ENCODE measurements at places on chromosomes 12 and 14.

GRCh38 chr12:45256721-45257120, 40.8 kb downstream of the ANO6 start:
- DNase-seq = no peak

GRCh38 chr12:104515899-104516298, 59.2 kb downstream of the CHST11 start:
- DNase-seq = no peak

- DNase-seq = no peak
Measured at GRCh38 chr14:31962920-31963319, 114.2 kb upstream of the ARHGAP5 start.

DNA sequence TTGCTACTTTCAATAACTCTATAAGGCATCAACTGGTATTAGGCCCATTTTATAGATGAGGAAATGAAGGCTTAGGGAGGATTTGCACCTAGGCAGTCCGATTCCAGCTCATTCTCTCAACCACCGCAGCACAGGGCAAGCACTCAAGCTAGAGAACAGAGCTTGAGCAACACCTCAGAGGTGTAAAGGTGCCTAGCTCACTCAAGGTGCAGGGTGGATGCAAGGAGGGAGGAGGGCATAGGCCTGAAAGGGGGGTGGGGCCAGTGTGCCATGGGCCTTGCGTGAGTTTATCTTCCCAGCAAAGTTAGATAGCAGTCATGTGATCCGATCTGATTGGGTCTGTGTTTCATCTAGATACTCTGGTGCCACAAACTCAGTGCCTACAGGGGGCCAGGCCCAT, 10.2 kb upstream of the EMP1 start:
- no peak for DNase-seq

- DNase-seq = no peak
Measured at GRCh38 chr12:104025771-104026170, 24.2 kb downstream of the GLT8D2 start.

- peak; percentile 84 for DNase-seq
Measured at GRCh38 chr14:73696466-73697400, 17.5 kb downstream of the PNMA1 start.

DNA sequence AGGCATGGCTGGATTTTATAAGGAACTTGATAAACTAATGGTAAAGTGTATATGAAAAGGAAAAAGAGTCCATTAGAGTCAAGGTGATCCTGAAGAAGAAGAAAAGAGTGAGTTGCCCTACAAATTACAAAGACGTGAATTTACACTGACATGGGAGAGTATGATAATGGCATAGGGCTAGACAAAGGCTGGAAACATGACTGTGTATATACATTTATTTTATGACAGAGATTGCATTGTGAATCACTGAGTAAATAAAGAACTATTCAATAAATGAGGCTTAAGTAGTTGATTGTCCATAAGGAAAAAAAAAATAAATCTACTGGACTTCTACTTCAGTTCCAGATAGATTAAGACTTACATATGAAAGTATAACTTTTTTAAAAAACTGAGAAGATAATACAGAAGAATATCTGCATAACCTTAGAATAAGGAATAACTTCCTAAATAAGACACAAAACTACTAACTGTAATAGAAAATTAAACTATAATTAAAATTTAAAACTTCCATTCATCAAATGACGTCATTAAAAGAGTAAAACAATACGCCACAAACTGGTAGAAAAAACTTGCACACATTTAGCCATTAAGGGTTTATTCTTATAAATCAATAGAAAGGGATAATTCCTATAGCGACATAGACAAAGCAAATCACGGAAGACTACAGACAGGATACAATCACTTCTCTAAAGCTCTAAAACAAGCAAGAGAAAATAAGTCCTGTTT, 278.5 kb downstream of the NOVA1 start:
- no peak for DNase-seq

- peak; percentile 82 for DNase-seq
Measured at GRCh38 chr12:64160711-64161060, 61.4 kb downstream of the KICS2 start.

GRCh38 chr14:57212919-57213318, 55.8 kb downstream of the EXOC5 start:
- DNase-seq = peak; percentile 7

- no peak for DNase-seq
Measured at GRCh38 chr14:70148911-70149595, 39.7 kb downstream of the SLC8A3 start.

DNA sequence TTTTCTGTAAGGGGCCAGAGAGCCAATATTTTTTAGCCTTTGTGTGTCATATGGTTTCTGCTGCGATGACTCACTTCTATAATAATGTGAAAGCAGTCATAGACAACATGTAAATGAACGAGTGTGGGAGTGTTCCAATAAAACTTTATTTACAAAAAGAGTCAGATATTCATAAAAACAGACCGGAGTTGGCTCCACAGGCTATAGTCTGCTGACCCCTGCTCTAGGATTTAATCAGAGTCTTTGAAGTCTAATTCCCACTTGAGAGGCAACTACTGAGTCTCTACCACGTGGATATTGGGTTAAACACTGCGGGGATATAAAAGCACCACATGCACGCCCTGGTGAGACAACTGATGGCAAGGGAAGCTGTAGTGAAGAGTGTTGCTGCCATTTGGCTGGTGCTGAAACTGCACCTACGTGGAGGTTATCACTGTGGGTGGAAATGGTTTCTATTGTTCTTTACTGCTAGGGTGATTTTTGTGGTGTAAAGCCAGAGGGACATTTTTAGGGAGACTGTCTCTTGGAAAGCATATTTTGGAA, 3.6 kb upstream of the NINJ2 start:
- DNase-seq = peak; percentile 75

- no peak for DNase-seq
Measured at GRCh38 chr14:52188381-52188780, 79.1 kb upstream of the PTGDR start.

DNA sequence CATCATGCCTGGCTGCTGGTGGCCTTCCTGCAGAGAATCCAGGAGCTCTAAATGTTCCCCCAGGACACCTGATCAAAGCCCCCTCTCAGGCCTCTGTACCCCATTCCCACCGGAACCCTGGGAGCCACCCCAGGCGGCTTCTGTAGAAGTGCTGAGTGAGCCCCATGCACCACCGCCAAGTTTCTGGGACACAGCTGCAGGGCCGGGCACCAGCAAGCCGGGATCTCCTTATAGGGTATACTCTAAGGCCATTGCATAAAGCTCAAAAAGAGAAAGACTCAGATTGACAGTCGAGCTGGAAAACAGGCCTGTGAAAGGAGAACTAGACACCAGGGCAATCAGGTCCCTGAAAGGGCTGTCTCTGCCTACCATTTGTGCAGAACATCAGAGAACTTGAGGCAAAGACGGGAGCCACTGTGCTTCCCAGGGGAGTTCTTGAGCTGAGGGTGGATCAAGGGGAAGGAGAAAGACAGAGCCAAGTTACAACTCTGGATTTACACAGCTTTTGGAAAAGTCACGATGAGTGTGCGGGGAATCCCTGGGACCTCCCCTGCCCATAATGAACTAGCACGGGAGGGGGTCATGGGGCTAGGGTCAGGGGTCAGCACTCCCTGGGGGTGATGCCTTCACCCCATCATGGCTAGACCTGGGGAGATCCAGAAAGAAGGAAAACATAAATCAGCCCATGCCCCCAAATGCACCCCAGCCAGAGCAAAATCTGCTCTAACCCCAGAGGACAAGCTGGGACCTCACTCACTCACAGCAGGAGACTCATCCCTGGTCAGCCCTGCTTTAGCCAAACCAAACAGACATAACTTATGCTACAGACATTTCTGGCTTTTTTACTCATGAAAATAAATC, 51.1 kb downstream of the ITPK1 start:
- peak; percentile 77 for DNase-seq

- DNase-seq = no peak
Measured at GRCh38 chr14:67539116-67539515, 6.0 kb downstream of the PLEKHH1 start.
